ENCODE measurements at places on chromosomes 11 and 22.

- no peak for DNase-seq
Observed at GRCh38 chr11:83033972-83034672, 37.6 kb downstream of the RAB30 start.

GRCh38 chr22:46019351-46019750 is 42.4 kb upstream of the WNT7B start:
- no peak for DNase-seq

DNA sequence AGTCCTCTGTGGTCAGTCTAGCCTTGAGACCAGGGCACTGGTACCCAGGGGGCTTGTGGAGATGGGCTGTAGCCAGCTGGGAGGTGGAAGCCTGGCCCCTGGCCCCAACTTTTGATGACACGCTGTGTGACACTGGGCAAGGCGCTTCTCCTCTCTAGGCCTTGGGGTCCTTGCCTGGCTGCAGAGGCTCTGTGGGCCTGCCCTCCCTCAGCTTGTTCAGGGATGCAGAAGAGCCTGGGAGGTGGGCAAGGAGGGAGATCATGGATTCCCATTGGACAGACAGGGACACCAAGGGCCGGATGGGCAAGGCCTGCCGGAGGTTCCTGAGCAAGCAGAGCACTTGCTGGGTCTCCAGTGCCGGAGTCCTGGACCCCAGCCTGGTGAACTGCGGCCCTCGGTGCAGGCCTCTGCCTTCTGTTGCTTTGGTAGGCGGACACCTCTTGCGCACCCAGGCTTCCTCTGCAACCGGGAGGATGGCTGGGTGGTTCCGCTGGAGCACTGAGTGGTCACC is 1.3 kb upstream of the PPP2R5B start:
- no peak for DNase-seq

DNA sequence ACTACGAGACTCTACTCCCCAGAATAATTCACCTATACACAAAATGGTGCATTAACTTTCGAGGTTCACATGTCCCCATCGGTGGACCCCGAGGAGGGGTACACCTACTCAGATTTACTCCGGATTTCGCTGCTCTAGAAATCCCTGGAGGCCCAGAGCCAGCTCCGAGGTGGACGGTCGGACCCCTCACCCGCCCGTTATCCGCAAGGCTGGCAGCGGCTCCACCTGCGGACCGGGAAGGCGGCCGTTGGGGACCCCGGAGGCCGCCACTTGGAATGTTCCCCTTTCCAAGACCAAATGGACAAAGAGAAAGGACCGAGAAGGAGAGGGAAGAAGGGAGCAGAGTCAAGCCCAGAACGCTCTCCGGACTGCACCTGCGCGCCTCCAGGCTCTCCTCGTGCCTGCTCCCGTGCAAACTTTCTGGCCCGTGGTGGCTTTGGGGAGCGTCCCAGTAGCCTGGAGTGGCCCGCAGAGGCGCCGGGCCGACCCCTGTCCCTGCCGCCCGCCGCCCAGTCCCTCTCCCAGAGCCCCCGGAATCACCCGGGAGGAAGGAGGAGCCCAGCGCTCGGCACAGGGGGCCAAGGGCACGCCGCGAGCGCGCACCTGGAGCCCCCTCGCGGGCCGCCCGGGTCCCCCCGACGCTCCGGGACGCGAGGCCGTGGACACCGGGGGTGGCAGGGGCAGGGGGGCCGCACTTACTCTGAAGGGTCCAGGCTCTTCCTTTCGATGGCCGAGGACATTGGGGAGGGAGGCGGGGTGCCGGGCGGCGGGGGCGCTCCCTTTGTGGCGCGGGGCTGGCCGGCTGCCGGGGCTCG is 23.0 kb downstream of the LMO2 start:
- DNase-seq, result no peak

DNA sequence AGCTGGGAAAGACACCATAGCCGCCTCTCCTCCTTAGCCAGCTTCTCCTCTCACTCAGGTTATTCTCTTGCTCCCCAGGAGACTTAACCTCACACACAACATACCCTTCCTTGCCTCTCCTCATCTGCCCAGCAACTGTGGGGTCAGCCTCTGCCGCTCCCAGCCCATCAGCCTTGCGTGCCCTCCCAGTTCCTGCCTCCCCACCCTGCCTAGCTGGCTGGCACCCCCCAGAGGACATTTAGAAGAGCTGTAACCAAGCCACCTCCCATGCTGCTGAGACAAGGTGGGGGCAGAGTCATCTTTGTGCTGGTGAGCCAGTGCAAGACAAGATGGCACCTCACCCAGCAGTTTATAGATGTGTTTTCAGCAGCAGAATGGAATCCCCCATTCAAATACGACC is 38.2 kb downstream of the TOM1 start:
- no peak for DNase-seq

DNA sequence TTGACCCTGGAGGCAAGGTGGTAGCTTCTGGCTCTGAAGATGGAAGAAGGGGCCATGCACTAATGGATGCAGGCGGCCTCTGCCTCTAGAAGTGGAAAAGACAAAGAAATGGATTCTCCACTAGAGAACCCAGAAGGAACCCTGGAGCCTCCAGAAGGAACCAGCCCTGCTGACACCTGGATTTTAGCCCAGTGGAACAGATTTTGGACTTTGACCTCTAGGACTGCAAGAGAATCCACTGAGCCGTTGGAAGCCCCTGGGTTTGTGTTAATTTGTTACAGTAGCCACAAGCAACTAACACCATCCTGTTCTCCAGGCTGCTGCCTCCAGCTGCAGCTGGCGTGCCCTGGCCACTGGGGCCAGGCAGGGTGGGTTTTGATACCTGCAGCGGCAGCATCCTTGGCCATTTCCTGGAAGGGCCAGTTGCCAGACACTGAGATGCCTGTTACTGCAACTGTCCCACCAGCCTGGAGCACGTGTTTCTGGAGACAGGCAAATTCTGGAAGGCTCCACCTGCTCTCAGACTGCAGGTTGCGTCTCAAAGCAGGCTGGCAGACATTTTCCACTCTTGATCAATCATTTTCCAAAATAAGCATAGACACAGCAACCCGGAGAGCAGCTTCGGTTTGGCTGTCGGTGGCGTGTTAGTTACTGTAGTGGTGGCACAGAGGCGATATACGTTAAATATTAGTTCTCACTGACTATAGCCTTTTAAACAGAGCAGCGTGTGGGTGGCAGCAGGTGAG is 76.8 kb upstream of the PARVG start:
- no peak for DNase-seq

- no peak for DNase-seq
Observed at GRCh38 chr11:3616721-3617460, 24.9 kb downstream of the ART5 start.

- DNase-seq, result no peak
Observed at GRCh38 chr22:35301372-35301874, 1.7 kb downstream of the TOM1 start.

GRCh38 chr11:75140269-75141138 is 10.4 kb upstream of the SLCO2B1 start:
- no peak for DNase-seq

- no peak for DNase-seq
Observed at GRCh38 chr11:126476266-126476924, 120.9 kb downstream of the ST3GAL4 start.

- DNase-seq, result no peak
Observed at GRCh38 chr11:64165481-64165841, 452 bp downstream of the MACROD1 start.

- DNase-seq, result no peak
Observed at GRCh38 chr11:1335811-1336761, 26.7 kb upstream of the TOLLIP start.

GRCh38 chr22:37887584-37888378 is 18.3 kb upstream of the MICALL1 start:
- no peak for DNase-seq

DNA sequence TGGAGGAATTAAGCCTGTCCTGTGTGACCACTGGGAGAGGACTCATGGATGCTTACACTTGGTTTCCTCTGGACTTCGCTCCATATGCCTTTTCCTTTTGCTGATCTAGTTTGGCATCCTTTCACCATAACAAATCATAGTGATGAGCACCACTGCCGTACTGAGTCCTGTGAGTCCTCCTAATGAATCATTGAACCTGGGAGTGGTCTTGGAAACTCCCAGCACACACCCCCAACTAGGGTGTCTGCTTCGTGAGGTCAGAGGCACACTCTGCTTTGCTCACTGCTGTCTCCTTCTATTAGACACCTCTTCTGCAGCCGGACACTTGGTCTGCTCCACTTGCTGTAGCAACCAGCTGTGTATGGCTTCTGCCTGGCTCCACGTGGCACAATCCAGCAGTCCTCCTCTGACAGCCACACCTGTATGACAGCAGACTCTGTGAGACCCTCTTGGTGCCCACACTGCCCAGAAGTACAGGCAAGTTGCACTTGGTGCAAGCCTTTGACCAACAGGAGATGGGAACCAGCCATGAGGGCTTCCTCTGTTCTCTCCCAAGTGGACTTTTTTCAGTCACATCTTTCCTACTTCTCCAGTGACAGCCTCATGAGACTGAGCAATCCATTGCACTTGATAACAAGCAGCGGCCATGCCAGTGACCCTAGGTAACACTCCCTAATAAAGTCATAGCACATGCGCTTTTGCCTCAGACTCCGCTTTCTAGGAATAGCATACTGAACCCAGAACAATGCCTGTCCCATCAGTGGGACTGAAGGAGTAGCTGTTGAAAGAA is 65.0 kb upstream of the HMGXB4 start:
- DNase-seq, result no peak

- DNase-seq, result no peak
Observed at GRCh38 chr11:19374151-19374569, 133.4 kb upstream of the E2F8 start.

GRCh38 chr22:42399315-42400271 is 32.6 kb downstream of the NFAM1 start:
- peak; percentile 92 for DNase-seq

- peak; percentile 47 for DNase-seq
Observed at GRCh38 chr11:61695917-61696316, 15.7 kb downstream of the DAGLA start.

- no peak for DNase-seq
Observed at GRCh38 chr11:126355324-126355925, at the start of gene ST3GAL4. ST3GAL4 (plus strand) TSS chr11:126355686; CDS start chr11:126406156, 50,470 bp downstream.

DNA sequence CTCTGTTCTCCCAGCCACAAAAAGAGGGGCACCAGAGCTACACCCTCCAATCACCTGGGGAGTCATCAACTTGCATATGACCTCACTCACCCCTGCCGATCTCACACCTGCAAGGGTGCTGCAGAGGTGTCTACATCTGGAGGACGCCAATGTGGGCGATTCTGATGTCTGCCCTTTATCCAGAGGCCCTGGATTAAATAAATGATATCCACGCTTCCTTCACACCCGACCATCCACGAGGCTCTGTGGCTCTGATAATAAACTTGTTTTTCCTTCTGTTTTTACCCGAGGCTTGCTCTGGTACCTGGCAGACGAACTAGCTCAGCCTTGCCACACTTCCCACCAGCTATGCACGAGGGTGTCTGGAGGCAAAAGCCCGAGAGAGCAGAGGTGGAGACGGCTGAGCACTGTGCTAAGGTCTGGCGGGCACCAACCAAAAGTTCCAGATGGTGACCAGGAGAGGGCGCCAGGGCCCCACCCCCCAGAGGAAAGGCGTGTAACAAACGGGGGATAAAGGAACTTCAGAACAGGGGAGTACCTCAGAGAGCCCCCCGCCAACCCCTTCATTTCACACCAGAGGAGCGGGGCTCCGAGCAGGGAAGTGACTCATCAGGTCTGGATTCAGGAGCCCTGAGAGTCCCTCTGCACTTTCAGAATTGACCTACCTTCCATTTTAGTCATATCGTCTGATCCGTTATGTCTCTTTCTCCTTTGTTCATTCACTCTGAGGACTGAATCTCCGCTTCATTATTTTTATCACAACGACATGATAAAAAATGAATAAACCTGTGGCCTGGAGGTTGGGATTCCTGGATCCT is 13.5 kb downstream of the SCN3B start:
- DNase-seq, result no peak

GRCh38 chr22:43515902-43516301 is 104.1 kb downstream of the MPPED1 start:
- no peak for DNase-seq

DNA sequence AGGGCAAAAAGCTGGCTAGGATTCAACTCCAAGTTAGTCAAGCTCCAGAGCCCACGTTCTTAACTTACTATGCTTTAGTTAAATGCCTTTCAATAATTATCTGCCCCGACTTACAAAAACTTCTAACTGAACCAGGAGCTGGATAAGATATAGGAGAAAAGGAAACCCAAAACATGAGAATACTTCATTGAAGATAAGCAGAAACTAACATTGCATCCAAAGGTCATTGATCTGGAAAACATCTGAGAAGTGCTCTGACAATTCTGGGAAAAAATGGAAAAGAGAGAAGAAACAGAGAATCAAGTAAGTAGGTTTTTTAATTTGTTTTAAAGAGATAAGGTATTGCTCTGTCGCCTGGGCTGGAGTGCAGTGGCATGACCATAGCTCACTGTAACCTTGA is 27.2 kb downstream of the ACAT1 start:
- DNase-seq, result no peak

- DNase-seq, result no peak
Observed at GRCh38 chr22:22817468-22818201, 70.0 kb upstream of the IGLL5 start.

DNA sequence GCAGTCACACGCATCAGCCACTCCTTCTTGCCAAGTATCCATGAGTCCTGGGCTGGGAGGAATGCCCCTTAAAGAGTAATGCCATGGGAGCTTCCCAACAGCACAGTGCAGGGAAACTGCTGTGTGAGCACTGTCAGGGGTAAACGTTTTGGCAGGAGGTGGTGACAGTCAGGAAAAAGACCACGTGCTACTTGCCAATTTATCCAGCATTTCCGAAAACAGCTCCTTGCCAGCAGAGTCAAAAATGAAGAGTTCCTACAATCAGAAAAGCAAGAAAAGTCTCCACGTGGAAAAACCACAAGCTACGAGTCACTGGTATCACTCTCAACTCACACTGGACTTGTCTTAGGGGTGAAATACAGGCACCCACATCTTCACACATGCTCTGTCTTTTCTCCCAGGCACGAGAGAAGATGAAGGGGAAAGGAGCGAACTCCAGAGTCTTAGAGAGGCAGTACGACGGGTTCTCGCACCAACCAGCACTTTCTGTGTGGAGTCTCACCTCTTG is 9.9 kb downstream of the IFT27 start:
- DNase-seq, result no peak

DNA sequence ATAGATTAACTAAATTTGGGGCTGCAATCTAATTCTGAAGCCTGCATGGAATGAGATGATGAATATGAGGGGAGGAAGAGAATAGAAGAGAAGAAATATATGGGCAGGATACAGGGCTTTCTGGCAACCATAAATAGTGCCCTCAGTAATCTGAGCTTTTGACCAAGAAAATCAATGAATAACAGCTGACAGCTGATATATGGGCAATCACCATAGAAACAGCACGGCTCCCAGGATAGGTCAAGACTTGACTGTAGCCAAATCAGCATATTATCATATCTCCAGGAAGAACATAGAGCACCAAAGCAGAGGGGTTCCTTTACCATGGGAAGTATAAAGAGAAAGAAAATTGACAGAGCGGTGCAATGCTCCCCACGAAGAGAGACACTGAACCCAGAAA is 643.8 kb upstream of the TENM4 start:
- no peak for DNase-seq

DNA sequence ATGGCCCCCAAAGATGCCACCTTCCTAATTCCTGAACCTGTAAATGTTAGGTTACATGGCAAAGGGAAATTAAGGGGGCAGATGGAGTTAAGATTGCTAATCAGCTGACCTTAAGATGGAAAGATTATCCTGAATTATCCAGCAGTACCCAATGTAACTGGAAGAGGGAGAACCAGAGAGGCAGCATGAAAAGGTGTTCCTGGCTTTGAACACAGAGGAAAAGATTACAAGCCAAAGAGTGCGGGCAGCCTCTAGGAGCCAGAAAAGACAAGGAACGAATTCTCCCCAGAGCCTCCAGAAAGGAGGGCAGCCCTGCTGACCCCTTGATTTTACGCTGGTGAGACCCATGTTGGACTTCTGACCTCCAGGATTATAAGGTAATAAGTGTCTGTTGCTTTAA is 15.1 kb upstream of the THRSP start:
- DNase-seq, result no peak
